Effector memory CD4-positive, alpha-beta T cell (primary cell): ENCODE measurements at places on chromosomes 7 and 10.

- no peak for DNase-seq
- H3K36me3 ChIP-seq: no peaks in the 10 kb centered on the region
- no peaks in the 10 kb centered on the region for H3K27me3 ChIP-seq
- no peak overlapping the region for H3K4me3 ChIP-seq
- no peak overlapping the region for H3K27ac ChIP-seq
Observed at GRCh38 chr10:79247373-79248137, 99.7 kb upstream of the PPIF start.

DNA sequence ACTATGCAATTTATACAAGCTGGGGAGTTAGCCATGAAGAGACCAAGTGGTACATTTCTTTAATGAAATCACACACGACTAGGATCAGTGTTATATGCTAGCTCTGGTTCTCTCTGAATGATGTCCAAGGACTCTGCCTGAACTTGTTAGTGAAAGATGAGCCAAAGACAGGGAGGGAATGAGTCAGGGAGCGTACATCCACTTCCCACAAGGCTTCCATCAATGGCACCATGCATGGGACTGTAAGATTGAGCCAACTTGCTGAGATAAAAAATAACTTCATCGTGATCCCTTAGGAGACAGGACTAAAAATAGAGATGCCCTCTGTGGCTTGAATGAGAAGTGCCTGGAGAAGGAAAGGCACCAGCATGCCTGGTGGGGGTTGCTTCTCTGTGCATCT is 629.7 kb downstream of the ACTR3B start:
- H3K27ac ChIP-seq: no peak overlapping the region
- no peaks in the 10 kb centered on the region for H3K27me3 ChIP-seq
- H3K36me3 ChIP-seq: no peaks in the 10 kb centered on the region
- no peaks in the 10 kb centered on the region for H3K4me1 ChIP-seq

DNA sequence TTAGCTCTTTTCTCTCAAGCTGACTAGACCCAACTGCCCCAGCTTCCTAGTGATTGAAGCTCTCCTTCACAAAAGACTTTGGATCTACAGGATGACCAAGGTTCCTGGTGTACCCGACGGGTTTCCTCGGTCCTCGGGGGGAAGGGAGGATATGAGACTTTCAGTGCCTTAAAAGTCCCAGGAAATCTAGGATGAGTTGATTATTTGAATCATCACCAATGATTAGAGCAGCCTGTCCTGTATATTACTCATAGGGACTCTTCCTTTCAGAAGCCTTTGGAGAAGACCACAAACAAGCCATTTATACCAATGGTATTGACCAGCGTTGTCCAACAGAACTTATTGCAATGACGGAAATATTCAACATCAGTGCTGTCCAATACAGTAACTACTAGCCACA is 6.1 kb upstream of the ACTA2 start:
- no peaks in the 10 kb centered on the region for H3K27me3 ChIP-seq

DNA sequence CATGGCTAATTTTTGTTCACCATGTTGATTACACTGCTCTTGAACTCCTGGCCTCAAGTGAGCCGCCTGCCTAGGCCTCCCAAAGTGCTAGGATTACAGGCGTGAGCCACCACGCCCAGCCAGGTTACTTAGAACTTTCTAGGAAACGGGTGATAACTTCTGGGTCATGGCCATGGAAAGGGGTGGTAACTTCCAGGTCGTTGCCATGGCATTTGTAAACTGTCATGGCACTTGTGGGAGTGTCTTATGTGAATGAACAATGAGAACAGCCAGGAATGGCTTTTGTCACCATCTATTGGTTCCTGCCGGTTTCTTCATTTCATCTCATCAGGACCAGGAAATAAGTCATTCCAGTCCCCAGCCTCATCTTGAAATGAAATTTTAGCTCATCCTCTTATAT is 120.9 kb downstream of the SLC16A9 start:
- H3K27me3 ChIP-seq: no peaks in the 10 kb centered on the region
- no peak overlapping the region for H3K27ac ChIP-seq
- H3K4me3 ChIP-seq: no peak overlapping the region

- no peak overlapping the region for H3K4me3 ChIP-seq
- H3K27me3 ChIP-seq: no peaks in the 10 kb centered on the region
- no peak overlapping the region for H3K27ac ChIP-seq
- no peaks in the 10 kb centered on the region for H3K4me1 ChIP-seq
- no peak for DNase-seq
- H3K36me3 ChIP-seq: no peaks in the 10 kb centered on the region
Observed at GRCh38 chr10:76021398-76021797, 590.0 kb downstream of the LRMDA start.

DNA sequence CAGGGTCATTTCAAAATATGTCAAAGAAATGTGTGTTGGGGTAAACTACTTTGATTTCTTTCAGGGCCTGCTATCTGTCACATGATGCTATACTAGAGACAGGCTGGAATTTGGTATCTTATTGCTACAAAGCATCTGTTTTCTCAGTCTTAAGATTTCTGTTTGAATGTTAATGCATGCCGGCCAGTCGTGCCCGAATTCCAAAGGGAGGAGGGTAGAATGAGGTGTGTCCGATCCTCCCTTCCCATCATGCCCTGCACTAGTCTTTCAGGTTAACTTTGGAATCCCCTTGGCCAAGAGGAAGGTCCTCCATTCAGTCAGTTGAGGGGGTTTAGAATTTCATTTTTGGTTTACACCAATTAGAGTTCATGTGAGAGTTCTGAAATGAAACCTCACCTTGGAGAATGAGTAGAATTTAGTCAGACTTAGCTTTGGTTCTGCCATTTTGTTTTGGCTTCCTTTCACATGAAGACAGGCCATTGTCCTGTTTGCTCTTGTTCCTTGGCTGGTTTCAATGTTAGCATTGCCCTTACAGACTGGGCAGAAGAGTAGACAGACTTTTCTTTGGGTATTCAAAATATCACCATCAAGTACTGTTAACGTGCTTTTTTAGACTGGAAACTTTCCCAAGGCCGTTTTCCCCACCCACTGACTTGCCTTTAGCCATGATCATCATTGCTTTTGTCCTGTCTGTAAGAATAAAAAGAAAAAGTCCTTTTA is 95.8 kb downstream of the CAMK1D start:
- no peaks in the 10 kb centered on the region for H3K36me3 ChIP-seq
- H3K27me3 ChIP-seq: no peaks in the 10 kb centered on the region
- no peak for DNase-seq
- H3K4me1 ChIP-seq: peaks cover 10% of the 10 kb centered on the region
- H3K27ac ChIP-seq: no peak overlapping the region
- H3K4me3 ChIP-seq: no peak overlapping the region

- H3K4me3 ChIP-seq: no peak overlapping the region
- H3K27ac ChIP-seq: no peak overlapping the region
- DNase-seq: no peak
- H3K27me3 ChIP-seq: no peaks in the 10 kb centered on the region
- H3K4me1 ChIP-seq: no peaks in the 10 kb centered on the region
- no peaks in the 10 kb centered on the region for H3K36me3 ChIP-seq
Observed at GRCh38 chr7:45525057-45525456, 49.1 kb upstream of the ADCY1 start.

DNA sequence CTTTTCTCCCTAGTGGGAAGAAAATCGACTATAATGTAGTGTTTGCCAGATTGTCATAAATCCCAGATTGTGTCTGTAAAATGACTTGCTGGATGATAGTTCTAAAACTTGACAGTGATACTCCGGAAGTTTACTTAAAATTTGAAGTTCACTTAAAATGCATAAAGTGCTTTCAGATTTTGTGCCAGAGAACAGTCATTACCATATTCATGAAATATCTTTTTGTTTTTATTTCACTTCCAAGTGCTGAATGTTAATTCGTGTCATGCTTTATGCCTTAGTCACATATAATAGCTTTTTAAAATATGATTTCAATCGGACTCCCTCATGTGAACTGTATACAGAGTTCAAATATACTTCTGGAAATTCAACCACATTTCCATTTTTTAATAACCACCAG is 30.4 kb downstream of the PRPF18 start:
- no peak overlapping the region for H3K27ac ChIP-seq
- H3K4me1 ChIP-seq: no peaks in the 10 kb centered on the region
- DNase-seq: no peak
- no peak overlapping the region for H3K4me3 ChIP-seq

DNA sequence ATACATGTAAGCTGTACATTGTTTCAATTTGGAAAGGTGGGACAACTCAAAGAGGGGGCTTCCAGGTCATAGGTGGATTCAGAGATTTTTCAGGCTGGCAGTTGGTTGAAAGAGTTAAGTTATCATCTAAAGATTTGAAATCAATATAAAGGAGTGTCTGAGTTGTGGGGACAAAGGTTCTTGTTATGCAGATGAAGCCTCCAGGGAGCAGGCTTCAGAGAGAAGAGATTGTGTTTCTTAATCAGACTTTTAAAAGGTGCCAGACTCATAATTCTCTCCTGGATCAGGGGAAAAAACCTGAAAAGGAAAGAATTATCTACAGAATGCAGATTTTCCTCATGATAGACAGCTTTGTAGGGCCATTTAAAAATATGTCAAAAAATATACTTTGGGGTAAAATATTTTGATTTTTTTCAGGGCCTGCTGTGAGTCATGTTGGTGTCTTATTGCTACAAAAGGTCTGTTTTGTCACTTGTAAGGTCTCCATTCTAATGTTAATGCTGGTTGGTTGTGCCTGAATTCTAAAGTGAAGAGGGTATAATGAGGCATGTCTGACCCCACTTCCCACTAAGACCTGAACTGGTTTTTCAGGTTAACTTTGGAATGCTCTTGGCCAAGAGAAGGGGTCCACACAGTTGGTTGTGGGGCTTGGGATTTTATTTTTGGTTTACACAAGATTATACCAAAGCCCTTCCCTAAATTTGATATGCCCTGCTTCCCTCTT is 52.7 kb upstream of the PRSS1 start:
- peaks cover 3% of the 10 kb centered on the region for H3K4me1 ChIP-seq
- H3K4me3 ChIP-seq: no peak overlapping the region
- no peaks in the 10 kb centered on the region for H3K27me3 ChIP-seq
- no peak for DNase-seq
- H3K36me3 ChIP-seq: no peaks in the 10 kb centered on the region
- H3K27ac ChIP-seq: no peak overlapping the region

- H3K27ac ChIP-seq: peak overlapping the region; percentile 72
- H3K36me3 ChIP-seq: peaks cover 14% of the 10 kb centered on the region
- DNase-seq: peak; percentile 27
- H3K4me3 ChIP-seq: no peak overlapping the region
Observed at GRCh38 chr10:21740989-21741388, 207.0 kb downstream of the MLLT10 start.

- H3K27me3 ChIP-seq: no peaks in the 10 kb centered on the region
- H3K4me3 ChIP-seq: no peak overlapping the region
- H3K4me1 ChIP-seq: no peaks in the 10 kb centered on the region
- H3K36me3 ChIP-seq: no peaks in the 10 kb centered on the region
- DNase-seq: no peak
Observed at GRCh38 chr10:86019141-86019540, 347.5 kb downstream of the GRID1 start.

GRCh38 chr7:35036361-35037171 is 719 bp downstream of the DPY19L1 start:
- H3K4me3 ChIP-seq: peak overlapping the region; percentile 66
- H3K27me3 ChIP-seq: no peaks in the 10 kb centered on the region
- peak overlapping the region; percentile 75 for H3K27ac ChIP-seq
- no peaks in the 10 kb centered on the region for H3K36me3 ChIP-seq

- no peak overlapping the region for H3K4me3 ChIP-seq
- no peak overlapping the region for H3K27ac ChIP-seq
- no peak for DNase-seq
Observed at GRCh38 chr7:21939136-21939857, 6.4 kb downstream of the CDCA7L start.

GRCh38 chr10:31769564-31769963 is 159.1 kb downstream of the ARHGAP12 start:
- DNase-seq: no peak
- no peak overlapping the region for H3K4me3 ChIP-seq
- no peaks in the 10 kb centered on the region for H3K4me1 ChIP-seq
- H3K36me3 ChIP-seq: no peaks in the 10 kb centered on the region
- H3K27ac ChIP-seq: no peak overlapping the region

GRCh38 chr7:26792576-26792975 is 71.8 kb downstream of the SKAP2 start:
- no peak overlapping the region for H3K27ac ChIP-seq
- H3K4me3 ChIP-seq: no peak overlapping the region
- no peak for DNase-seq
- H3K36me3 ChIP-seq: no peaks in the 10 kb centered on the region
- no peaks in the 10 kb centered on the region for H3K27me3 ChIP-seq
- H3K4me1 ChIP-seq: no peaks in the 10 kb centered on the region

DNA sequence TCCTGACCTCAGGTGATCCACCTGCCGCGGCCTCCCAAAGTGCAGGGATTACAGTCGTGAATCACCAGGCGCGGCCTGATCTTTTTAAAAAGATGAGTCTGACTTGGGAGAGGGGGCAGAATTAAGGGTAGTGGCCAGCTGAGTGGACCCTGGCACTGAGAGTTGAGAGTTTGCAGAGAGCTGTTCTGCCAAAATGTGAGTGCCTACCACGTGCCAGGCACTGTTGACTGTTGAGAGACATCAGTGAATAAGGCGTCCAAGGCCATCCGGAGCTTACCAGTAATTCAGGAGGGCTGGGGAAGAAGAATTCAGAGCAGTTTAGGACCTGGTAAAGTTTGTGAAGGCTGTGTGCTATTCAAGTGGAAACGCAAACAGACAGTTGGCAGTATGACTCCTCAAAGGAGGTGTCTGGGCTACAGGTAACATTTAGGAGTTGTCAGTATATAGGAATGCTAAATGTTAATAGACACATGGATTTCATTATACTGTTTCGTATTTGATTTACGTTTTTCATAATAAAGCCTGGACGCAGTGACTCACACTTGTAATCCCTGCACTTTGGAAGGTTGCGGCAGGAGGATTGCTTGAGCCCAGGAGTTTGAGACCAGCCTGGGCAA is 1.5 kb downstream of the NIPSNAP2 start:
- H3K4me1 ChIP-seq: peaks cover 8% of the 10 kb centered on the region
- no peak for DNase-seq
- no peaks in the 10 kb centered on the region for H3K27me3 ChIP-seq

- H3K4me3 ChIP-seq: no peak overlapping the region
- no peaks in the 10 kb centered on the region for H3K27me3 ChIP-seq
- H3K36me3 ChIP-seq: no peaks in the 10 kb centered on the region
- no peak overlapping the region for H3K27ac ChIP-seq
Observed at GRCh38 chr10:101308051-101308450, 45.9 kb upstream of the BTRC start.

GRCh38 chr7:44320141-44320540 is 5.3 kb downstream of the CAMK2B start:
- no peak for DNase-seq
- no peak overlapping the region for H3K4me3 ChIP-seq

DNA sequence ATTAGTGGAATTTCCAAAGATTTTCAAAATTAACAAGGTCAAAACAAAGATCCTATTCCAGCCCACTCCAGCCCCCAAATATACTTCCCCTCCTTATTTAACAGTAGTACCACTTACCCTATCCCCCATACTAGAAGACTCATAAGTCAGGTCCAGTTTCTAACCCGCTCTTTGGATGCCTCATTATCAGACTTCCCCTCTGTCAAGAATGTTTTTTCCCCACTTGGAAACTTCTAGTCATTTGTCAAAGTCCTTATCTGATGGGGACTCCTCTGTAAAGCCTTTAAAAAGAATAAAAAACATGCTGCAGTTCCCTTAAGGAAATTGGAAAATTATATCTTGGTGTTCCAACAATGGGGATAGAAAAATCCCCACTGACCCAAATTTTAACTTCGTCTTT is 70.1 kb downstream of the IMMP2L start:
- no peaks in the 10 kb centered on the region for H3K27me3 ChIP-seq
- H3K27ac ChIP-seq: no peak overlapping the region
- no peaks in the 10 kb centered on the region for H3K4me1 ChIP-seq
- no peaks in the 10 kb centered on the region for H3K36me3 ChIP-seq
- DNase-seq: no peak
- no peak overlapping the region for H3K4me3 ChIP-seq
